Esophagus squamous epithelium (tissue), 5 donors: ENCODE measurements at places on chromosomes 1 and 21.

DNA sequence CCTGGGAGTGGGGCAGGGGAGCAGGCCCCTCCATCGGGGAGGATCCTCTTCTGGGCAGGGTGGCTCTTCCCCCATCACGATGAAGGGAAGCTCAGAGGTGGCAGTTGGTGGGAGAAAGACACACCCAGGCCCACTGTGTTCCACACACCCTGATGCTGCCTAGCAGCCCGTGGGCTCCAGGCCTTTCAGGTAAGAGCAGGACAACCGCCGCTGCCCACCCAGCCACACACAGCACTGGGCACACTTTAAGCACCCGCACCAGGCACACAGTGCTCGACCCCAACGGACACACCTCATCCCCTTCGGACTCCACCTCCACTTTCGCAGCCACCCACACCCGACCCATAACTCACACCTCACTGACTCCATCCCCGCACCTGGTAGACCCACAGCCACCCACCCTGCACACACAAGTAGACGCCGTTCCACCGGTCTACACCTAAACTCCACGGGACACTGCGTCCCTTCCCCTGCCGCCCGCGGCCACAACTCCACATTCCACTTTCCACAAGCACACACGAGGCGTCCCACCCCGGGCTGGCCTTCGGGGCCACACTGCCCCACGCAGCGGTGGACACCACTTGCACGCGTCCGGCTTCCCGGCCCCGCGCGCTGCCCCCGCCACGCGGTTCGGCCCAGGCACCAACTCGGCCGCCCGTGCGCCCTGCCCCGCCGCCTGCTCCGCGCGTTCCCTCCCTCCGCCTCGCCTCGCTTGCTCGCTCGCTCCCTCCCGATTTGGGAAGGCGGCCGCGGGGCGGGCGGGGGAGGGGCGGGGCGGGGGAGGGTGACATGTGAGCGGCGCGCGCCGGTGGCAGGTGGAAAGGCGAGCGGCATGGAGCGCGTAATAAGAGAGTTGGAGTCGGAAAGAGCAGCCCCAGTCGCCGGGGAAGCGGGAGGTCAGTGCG lies at the start of gene KCNQ4:
TSS of gene KCNQ4 (plus strand) at position 787 of the 905 bp plus-strand sequence. CDS start 307 bp downstream, outside the sequence.
- DNase-seq, result no peak

DNA sequence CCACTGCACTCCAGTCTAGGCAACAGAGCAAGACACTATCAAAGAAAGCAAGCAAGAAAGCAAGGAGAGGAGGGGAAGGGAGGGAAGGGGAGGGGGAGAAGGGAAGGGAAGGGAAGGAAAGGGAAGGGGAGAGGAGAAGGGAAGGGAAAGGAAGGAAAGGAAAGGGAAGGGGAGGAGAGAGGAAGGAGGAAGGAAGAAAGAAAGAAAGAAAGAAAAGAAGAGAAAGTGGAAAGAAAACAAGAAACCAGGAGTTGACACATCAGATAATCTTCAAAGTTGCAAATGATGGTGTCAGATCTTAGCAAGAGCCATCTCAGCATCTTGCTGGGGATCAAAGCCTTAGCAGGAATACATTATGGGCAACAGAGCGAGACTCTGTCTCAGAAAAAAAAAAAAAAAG lies 14.9 kb upstream of the CDA start:
- DNase-seq, result no peak

DNA sequence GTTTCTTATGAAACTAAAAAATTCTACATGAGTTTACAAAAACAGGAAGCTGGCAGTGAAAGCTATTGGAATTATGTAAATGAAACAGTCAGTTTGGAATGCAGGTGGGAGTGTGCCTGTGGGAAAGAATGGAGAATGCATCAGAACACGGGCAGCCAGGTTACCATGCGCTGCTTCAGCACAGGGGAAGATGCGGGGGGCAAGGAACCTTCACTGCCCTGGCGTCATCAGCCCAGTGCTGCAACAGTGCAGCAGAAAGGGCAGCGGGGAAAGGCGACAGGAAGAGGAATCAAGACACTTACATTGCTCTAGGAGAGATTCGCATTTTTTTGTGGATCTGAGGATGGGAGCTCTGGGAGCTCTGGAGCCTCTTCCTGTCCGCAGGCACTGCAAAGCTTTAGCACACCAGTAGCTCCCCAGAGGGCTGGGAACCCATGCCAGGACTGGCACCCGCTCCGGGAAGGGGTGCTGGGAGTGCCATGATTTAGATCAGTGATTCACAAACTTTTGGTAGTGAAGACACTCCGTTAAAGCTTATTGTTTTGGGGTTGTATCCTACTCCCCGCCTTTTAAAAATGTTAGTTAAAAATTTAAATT lies 64.1 kb upstream of the WDR26 start:
- no peak for DNase-seq

DNA sequence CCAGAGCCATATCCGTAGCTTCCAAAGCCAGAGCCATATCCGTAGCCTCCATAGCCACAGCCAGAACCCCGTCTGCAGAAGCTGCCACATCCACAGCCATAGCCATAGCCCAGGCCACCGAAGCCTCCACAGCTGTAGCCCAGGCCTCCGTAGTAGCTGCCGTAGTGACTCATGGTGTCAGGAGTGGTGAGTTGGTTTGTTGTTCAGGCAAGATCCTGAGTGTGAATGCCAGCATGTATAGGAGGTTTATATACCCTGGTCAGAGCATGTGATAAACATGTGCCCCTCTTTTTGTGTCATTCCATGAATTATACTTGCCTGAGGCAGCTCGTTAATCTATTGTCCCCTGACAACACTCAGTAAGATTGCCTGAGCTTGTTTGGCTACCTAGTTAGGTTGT lies at the start of gene KRTAP19-1:
TSS of gene KRTAP19-1 (minus strand) at position 223 of the 400 bp plus-strand sequence. CDS start at position 173, 50 bp downstream.
- no peak for DNase-seq
